ENCODE measurements at places on chromosomes 5 and 9. TPM values are rescaled to one million over a fixed set of nuclear protein-coding genes. Genes with fewer than 3 reads are reported as not detected.
A peak's percentile ranks its signal among the peaks of the same experiment; 100 is the strongest.

DNA sequence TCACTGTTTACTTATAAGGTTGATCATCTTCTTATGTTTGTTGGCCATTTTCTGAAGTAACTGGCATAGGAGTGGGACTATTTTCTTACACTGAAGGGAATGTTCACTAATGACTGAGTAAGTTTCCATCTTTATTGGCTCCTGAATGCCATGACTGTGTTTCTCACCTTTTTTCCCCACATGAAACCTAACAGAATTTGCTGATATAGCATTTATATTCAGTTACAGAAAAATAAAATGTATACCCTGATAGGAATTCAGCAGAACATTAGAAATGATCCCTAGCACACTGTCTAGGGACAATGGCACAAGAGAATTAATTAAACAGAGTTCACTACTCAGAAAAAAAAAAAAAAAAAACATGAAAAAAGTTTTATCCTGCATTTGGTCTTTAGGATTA lies 1465.1 kb upstream of the C9orf72 start:
- DNase-seq, result no peak

DNA sequence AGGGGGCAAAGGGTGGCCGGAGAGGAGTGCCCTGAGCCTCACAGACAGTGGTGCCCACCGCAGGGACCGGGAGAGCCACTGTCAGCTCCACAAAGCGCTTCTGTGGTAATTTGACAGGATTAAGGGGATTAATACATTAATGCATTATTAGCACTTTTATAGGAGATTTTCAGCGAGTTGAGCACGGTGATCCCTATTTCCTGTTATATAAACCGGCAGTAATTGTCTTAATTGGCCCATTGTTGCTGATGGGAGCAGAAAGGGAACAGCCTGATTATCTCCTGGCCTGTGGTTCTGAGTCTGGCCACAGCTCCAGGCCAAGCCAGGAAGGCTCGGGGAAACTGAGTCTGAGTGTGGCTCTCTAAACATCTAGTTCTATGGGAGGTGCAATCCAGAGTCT lies 423.6 kb downstream of the CDK5RAP2 start:
- DNase-seq, result no peak

DNA sequence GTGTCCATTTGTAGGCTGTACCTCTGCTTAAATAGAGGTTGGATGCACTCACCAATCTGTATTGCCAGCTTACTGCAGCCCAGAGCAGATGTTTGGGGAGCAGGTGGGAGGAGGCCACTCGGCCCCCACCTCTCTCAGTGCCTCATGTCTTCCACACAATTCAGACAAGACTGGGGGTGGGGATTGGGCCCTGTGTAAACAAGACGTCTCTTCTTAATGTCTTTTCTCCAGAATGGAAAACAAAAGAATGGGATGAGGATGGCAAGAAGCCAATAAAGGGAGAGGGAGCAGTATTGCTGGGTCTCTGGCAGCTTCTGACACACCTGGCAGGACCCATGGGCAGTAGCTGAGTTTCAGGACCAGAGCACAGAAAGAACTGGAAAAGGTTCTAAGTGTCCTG lies 64.9 kb downstream of the SIL1 start:
- no peak for DNase-seq

DNA sequence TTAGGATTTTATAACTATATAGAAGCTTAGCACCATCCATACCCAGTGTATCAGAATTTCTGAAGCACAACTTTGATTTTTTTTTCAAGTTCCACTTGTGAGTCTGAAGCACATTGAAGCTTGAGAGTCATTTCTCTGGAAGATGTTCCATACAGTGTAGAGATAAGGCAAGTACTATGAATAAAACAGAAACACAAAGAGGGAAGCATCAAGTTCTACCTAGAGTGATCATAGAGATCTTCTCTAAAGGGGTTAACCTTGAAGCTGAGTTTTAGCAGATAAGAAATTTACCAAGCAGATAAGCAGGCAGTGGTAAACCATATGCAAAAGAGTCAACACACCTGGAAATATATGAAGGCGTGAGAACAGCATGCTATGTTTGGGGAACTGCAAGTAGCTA lies 125.3 kb downstream of the MCTP1 start:
- DNase-seq, result no peak

- DNase-seq, result no peak
These were observed 24.9 kb downstream of the GSN start for GRCh38 chr9:121292801-121293241.

The LHX3 gene
- not detected for polyA plus RNA-seq

The LCP2 gene
- polyA plus RNA-seq, result not detected

The SLC23A1 gene
- 4.0 TPM for polyA plus RNA-seq

DNA sequence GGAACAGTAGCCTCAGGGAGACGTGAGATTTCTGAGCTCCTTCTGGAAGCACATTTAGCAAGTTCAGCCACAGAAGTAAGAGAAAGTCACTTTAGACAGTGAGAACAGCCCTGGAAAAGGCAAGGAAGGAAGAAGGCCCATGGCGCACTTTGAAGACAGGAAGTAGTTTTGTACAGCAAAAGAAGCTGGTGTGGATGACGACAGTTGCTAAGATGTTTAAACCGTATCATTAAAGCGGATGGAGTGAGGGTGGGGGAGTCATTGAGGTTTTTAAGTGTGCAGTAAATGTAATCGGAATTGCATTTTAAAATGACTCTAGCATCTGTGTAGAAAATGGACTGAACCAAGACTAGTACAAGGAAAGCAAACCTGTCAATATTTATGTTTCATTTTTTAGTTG lies 15.3 kb upstream of the TRPM3 start:
- no peak for DNase-seq

DNA sequence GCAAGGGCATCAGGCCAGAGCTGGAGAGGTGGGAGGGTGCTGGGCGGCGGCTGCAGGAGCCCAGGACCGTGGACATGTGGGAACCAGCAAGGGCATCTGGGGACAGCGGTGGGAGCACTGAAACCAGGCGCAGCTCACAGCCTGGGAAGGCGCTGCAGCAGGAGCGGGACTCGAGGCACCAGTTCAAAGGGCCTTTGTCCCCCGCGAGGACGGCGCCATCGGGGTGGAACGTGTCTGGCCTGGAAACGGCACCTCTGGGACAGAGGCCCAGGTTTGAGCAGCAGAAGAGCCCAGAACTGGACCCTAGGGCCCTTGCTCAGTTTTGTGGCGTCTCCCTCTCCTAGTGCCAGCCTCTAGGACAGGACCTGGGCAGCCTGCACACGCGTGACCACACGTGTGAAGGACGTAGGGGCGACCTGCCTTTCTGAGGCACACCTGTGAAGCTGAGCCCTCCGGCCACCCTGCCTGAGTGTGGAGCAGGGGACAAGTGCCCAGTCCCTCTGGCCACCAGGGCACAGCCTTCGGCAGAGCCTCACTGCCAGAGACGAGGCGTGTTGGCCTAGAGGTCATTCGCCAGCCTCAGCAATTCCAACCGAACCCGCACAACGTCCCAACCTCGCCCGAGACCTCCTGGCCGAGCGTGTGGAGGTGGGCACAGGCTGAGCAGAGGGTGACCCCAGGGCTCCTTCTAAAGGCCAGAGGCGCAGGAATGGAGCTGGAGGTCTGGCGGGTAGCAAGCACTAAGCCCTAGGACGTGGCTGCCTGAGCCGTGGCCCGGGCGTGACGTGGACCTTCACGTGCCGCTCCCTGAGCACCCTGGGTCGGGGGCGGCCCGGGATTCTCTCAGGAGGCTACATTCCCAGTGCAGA lies 2.2 kb upstream of the TMEM210 start:
- no peak for DNase-seq

The JAKMIP2 gene
- polyA plus RNA-seq, result not detected

- DNase-seq, result no peak
These were observed 402.4 kb downstream of the ARHGEF28 start for GRCh38 chr5:74028406-74028805.

GRCh38 chr5:152864991-152865390 lies 459.9 kb upstream of the NMUR2 start:
- DNase-seq, result no peak

DNA sequence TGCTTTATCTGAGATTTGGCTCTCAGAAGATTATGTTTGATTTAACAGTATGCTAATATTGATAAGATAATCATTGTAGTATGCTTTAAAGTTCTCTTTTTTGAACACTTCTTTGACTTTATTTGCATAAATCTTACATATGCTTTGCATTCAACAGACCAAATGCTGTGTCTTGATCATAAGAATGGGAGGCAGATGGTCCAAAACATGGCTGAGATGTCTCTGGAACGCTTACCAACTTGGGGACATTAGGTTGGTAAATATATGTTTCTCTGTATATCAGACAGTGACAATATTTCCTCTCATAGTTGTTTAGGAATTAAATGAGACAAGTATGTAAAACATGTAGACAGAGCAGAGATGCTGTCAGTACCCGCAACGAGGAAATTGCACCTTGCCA lies 197.9 kb upstream of the CTNND2 start:
- DNase-seq, result no peak

- DNase-seq, result no peak
These were observed 12.2 kb upstream of the CARTPT start for GRCh38 chr5:71706906-71707305.

DNA sequence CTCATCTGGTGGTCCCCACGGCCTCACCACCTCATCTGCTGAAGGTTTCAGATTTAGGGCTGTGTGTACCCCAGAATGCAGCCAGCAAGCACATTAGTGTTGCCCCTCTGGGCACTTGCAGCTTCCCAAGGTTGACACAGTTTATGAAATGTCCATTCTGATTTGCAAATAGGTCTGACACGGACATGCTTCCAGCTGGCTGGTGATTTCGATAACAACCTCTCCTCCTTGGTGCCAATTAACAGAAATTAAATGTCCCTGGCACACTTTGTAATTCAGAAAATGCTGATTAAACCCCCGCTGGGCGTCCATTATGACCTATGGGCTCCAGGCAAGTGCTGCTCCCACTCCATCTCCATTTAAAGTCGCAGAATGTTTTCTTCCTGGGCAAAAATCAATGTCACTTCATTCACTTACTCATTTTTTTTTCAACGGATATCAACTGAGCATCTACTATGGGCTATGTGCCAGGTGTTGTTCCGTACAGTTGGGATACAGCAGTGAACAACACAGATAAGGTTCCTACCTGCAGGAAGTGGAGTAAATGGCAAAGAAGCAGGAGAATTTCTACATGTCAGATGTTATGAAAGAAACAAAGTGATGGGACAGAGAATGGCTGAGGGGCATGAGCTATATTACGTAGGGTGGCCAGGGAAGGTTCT lies 32.0 kb downstream of the PLAC8L1 start:
- no peak for DNase-seq

- DNase-seq, result peak; percentile 37
These were observed 12.8 kb upstream of the PRSS3 start for GRCh38 chr9:33782395-33783152.

- no peak for DNase-seq
These were observed 30.5 kb upstream of the MAP1B start for GRCh38 chr5:72076621-72077300.

GRCh38 chr9:34990908-34991606 lies 1.5 kb downstream of the DNAJB5 start:
- no peak for DNase-seq

DNA sequence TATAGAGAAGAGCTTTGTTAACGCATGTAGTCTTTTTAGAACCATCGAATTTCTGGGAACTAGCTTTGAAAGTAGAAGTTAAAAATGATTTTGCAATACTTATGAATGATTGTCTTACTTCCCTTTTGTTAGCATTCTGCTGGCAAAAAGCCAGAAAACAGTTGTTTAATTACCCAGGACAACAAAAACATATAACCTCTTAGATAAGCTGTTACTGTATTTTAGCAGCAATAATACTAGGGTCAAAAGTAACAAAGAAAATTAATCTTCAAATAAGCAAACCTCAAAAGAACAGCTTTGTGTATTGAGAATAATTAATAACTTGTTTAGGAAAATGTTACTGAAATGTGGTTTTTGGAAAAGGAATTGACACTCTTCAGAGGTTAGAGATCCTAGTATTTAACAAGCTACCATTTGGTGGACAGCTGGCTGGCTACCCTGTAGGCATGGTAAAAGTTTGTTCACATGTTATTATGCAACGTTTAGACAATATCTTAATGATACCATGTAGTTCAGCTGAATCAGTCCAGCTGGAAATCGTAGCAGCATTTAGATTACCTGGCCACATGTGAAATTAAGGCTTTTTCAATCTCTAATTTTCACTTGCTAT lies 3.8 kb downstream of the FGF10 start:
- DNase-seq, result no peak

The EQTN gene
- polyA plus RNA-seq, result not detected

The COL23A1 gene
- polyA plus RNA-seq, result not detected

GRCh38 chr5:131229623-131230022 lies 34.2 kb upstream of the CDC42SE2 start:
- no peak for DNase-seq

The RFX3 gene
- polyA plus RNA-seq, result 1.3 TPM

GRCh38 chr5:1278656-1279442 lies 16.0 kb downstream of the TERT start:
- DNase-seq, result no peak

GRCh38 chr5:124876566-124876965 lies 130.1 kb upstream of the ZNF608 start:
- DNase-seq, result no peak

The GCNT4 gene
- 0.28 TPM for polyA plus RNA-seq

GRCh38 chr5:103461243-103461642 lies 101.3 kb downstream of the NUDT12 start:
- no peak for DNase-seq

Data from A549 (cell line).